ENCODE measurements at places on chromosomes 12 and 14.

GRCh38 chr14:70208380-70208779 lies 19.6 kb upstream of the SLC8A3 start:
- no peak for DNase-seq

DNA sequence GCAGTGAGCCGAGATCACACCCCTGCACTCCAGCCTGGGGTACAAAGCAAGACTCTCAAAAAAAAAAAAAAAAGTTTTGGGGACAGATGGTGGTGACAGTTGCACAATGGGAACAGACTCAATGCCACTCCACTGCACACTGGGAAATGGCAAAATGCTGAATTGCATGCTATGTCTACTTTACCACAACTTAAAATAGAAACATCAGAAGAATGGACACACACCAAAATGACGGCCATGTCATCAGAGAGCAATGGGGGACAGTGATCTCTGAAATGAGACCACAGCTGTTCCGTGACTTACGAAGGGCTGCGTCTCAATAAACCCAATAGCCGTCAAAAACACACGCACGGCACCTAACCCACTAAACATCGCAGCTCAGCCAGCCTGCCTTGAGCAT lies 13.7 kb downstream of the DDX54 start:
- DNase-seq: no peak

- DNase-seq: no peak
These were observed 46.5 kb downstream of the TSPAN9 start for GRCh38 chr12:3123729-3124128.

- DNase-seq: no peak
These were observed 107.8 kb downstream of the VCPKMT start for GRCh38 chr14:50008562-50008961.

GRCh38 chr14:71166180-71166837 lies 259.1 kb downstream of the PCNX1 start:
- DNase-seq: no peak

GRCh38 chr12:107131832-107132616 lies 38.7 kb upstream of the CRY1 start:
- no peak for DNase-seq

- DNase-seq: no peak
These were observed 51.1 kb downstream of the ANAPC7 start for GRCh38 chr12:110352401-110352800.

GRCh38 chr14:99910337-99911309 lies 117.4 kb downstream of the EML1 start:
- no peak for DNase-seq

GRCh38 chr14:101826351-101826750 lies 64.8 kb downstream of the PPP2R5C start:
- DNase-seq: no peak

DNA sequence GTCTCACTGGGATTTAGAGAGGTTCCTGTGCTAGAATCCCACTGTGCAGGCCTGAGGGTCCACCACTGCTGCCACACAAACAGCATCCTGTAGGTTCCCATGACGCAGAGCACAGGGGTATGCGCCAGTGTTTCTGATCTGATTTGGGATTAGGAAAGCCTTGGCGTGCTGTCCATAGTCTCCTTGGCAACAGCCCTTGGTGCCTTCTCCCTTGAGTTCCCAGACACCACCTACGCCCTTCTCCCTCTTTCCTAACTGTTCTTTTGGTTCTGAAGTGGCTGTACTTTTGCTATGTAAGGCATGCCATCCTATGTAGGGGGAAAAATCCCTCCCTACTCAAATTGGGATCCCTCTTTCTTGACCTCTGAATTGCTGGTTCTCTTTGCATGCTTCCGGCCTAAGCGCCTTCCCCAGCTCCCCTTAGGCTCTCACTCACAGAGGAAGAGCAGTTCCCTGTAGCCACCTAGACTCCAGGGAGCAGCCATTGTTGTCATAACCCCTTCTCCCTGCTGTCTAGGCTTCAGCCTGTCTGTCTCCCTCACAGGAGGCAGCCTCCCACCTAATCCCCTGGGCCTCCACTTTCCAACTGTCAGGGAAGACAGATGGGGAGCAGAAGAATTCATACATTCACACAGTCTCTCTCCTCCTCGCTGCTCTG lies 14.8 kb upstream of the RIC8B start:
- DNase-seq: no peak

GRCh38 chr12:70122804-70123203 lies 120.4 kb upstream of the CNOT2 start:
- no peak for DNase-seq

- DNase-seq: no peak
These were observed 31.4 kb upstream of the RTRAF start for GRCh38 chr14:51957950-51958349.

Data from T follicular helper cell (primary cell).